ENCODE measurements at places on chromosomes 12 and 14. TPM values are rescaled to one million over a fixed set of nuclear protein-coding genes. Genes with fewer than 3 reads are reported as not detected.

ZFHX2 gene
- 7.4 TPM for total RNA-seq

DAO gene
- not detected for total RNA-seq

ARHGDIB gene
- total RNA-seq: 52.8 TPM

VRTN gene
- total RNA-seq: not detected

MORN3 gene
- total RNA-seq: not detected

COL2A1 gene
- total RNA-seq: 0.27 TPM

NKX2-1 gene
- not detected for total RNA-seq

LMBR1L gene
- total RNA-seq: 89.0 TPM

DDN gene
- total RNA-seq: 0.28 TPM

GRCh38 chr12:72369423-72369959 is 97.3 kb downstream of the TRHDE start:
- H3K27ac ChIP-seq: no peak overlapping the region
- no peaks in the 10 kb centered on the region for H3K27me3 ChIP-seq
- no peaks in the 10 kb centered on the region for H3K36me3 ChIP-seq
- H3K4me3 ChIP-seq: no peak overlapping the region
- H3K4me1 ChIP-seq: no peaks in the 10 kb centered on the region

DNA sequence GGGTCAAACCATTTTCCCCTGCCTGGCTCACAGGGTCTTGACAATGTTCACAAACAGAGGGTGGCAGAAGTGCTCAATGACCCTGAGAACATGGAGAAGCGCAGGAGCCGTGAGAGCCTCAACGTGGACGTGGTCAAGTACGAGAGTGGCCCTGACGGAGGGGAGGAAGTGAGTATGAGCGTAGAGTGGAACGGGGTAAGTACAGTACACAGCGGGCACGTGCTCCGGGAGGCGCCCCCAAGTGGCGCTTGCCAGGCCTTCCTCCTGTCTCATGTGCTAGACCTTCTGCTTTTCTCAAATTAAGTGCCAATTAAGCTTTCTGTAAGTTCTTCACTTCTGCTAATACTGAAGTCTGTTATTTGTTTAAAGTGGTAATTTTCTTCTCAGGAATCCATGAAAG is 35.9 kb downstream of the XRCC3 start:
- peak; percentile 65 for DNase-seq

- no peaks in the 10 kb centered on the region for H3K4me1 ChIP-seq
- no peak overlapping the region for H3K4me3 ChIP-seq
- no peaks in the 10 kb centered on the region for H3K36me3 ChIP-seq
- H3K27ac ChIP-seq: no peak overlapping the region
- H3K27me3 ChIP-seq: no peaks in the 10 kb centered on the region
These were observed 815.8 kb downstream of the BCL11B start for GRCh38 chr14:98456231-98456630.

- H3K27ac ChIP-seq: no peak overlapping the region
- no peak for DNase-seq
- H3K4me1 ChIP-seq: no peaks in the 10 kb centered on the region
- no peaks in the 10 kb centered on the region for H3K36me3 ChIP-seq
These were observed 12.7 kb downstream of the RFC5 start for GRCh38 chr12:118029166-118029565.

DNA sequence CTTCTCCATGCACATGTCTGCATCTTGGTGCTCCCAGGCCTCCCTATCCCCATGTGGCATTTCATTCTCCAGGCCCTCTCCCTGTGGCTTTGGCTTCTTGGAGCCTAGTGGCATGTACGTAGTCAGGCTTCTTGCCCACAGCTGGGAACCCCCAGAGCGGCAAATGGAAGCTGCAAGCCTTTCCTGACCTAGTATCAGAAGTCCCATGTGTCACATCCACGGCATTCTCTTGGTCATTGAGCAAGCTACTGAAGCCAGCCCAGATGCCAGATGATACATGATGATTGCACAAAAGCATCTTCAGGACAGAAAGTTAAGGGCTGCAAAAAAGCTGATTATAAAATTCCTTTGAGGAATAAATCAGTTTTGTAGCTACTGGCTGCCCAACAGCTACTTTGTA is 154.9 kb downstream of the PELI2 start:
- H3K36me3 ChIP-seq: no peaks in the 10 kb centered on the region
- H3K27me3 ChIP-seq: no peaks in the 10 kb centered on the region
- no peaks in the 10 kb centered on the region for H3K4me1 ChIP-seq
- no peak overlapping the region for H3K4me3 ChIP-seq
- no peak overlapping the region for H3K27ac ChIP-seq

- no peaks in the 10 kb centered on the region for H3K4me1 ChIP-seq
- H3K4me3 ChIP-seq: no peak overlapping the region
- DNase-seq: no peak
- no peaks in the 10 kb centered on the region for H3K27me3 ChIP-seq
These were observed 69.9 kb upstream of the C14orf180 start for GRCh38 chr14:104509673-104510072.

DNA sequence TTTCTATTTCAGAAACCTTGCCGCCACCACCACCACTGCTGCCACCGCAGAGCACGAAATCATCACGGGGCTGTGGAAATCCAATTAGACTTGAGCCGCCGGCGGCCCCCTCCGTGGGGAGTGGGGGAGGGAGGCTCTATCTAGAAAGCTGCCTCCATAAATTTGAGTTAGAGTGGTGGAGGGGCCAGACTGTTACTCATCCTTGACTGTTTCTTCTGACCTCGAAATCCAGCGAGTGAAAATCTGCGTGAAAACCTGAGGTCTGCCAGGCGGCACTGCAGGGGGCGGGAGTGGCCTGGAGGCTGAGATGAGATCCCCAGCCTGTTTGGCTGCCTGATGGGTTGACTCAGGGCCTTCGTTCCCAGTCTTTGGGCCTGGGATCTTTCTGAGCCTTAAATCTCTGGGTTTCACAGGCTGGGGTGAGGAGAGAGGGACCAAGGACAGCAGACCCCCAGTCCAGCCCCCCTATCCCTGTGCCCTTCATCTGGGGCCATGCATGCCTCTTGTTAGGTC is 29.9 kb downstream of the TSPAN9 start:
- H3K27ac ChIP-seq: no peak overlapping the region
- no peak overlapping the region for H3K4me3 ChIP-seq
- DNase-seq: no peak
- no peaks in the 10 kb centered on the region for H3K27me3 ChIP-seq

DNA sequence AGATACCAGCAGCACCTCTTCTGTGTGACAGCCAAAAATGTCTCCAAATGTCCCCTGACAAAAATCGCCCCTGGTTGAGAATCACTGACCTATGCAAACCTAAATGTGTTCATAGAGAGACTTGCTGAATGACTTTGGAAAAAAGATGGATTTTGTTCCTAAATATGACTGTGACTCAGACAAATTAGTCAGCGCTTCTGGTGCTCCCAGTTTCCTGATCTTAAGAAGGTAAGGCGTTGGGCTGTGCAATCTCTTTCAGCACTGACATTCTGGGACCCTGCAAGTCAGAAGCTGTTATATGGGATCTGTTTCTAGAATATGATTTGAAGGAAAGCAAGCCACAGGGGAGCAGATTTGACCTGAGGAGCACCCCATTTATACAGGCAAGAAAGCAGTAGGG is 90.6 kb upstream of the PWP1 start:
- no peaks in the 10 kb centered on the region for H3K27me3 ChIP-seq
- H3K36me3 ChIP-seq: no peaks in the 10 kb centered on the region
- DNase-seq: no peak
- no peaks in the 10 kb centered on the region for H3K4me1 ChIP-seq
- no peak overlapping the region for H3K4me3 ChIP-seq
- no peak overlapping the region for H3K27ac ChIP-seq

GRCh38 chr12:93019212-93019927 is 90.3 kb upstream of the EEA1 start:
- no peaks in the 10 kb centered on the region for H3K36me3 ChIP-seq
- H3K4me3 ChIP-seq: no peak overlapping the region
- H3K27me3 ChIP-seq: no peaks in the 10 kb centered on the region
- peaks cover 2% of the 10 kb centered on the region for H3K4me1 ChIP-seq
- DNase-seq: no peak
- H3K27ac ChIP-seq: peak overlapping the region; percentile 40

GRCh38 chr12:21941506-21942376 is 515 bp upstream of the ABCC9 start:
- H3K36me3 ChIP-seq: no peaks in the 10 kb centered on the region
- no peaks in the 10 kb centered on the region for H3K27me3 ChIP-seq
- peak overlapping the region; percentile 37 for H3K27ac ChIP-seq
- peak overlapping the region; percentile 2 for H3K4me3 ChIP-seq
- H3K4me1 ChIP-seq: peaks cover 5% of the 10 kb centered on the region

- H3K27me3 ChIP-seq: no peaks in the 10 kb centered on the region
- no peak overlapping the region for H3K27ac ChIP-seq
- no peak for DNase-seq
- no peak overlapping the region for H3K4me3 ChIP-seq
These were observed 108.6 kb upstream of the TTC7B start for GRCh38 chr14:90924621-90925340.
